ENCODE measurements at places on chromosomes 1 and 21.

- DNase-seq, result peak; percentile 63
Measured at GRCh38 chr1:206000641-206001339, 2.4 kb downstream of the RAB7B start.

GRCh38 chr21:31720330-31720729, 11.6 kb downstream of the SCAF4 start:
- no peak for DNase-seq

DNA sequence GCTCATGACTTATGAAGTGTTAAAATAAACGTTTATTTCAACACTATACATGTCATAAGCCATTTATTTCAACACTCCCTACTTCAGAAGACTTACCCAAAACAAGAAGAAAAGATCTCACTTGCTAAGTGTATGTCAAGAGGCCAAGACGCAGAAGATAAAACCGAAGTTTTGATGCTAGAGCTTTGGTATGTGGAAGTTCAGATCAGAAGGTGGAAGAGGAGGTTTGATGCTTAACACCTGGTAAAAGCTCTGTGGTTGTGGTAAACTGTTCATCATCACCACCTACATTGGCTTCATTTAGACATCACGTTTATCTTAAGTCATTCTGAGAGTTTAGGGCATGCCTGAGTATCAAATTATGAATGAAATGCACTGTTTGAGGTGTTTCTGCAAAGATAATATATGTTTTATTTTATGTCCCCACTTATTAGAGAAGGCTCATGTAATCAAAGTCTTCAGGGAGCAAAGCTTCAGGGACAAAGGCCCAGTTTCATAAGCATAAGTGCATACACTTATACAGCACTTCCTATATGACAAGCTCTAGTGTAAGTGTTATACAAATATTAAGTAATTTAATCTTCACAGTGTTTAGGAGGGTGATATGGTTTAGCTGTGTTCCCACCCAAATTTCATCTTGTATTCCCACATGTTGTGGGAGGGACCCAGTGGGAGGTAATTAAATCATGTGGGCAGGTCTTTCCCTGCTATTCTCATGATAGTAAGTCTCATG, 533.3 kb downstream of the PTBP2 start:
- no peak for DNase-seq

GRCh38 chr1:177122461-177123251, 41.9 kb downstream of the ASTN1 start:
- DNase-seq, result no peak

DNA sequence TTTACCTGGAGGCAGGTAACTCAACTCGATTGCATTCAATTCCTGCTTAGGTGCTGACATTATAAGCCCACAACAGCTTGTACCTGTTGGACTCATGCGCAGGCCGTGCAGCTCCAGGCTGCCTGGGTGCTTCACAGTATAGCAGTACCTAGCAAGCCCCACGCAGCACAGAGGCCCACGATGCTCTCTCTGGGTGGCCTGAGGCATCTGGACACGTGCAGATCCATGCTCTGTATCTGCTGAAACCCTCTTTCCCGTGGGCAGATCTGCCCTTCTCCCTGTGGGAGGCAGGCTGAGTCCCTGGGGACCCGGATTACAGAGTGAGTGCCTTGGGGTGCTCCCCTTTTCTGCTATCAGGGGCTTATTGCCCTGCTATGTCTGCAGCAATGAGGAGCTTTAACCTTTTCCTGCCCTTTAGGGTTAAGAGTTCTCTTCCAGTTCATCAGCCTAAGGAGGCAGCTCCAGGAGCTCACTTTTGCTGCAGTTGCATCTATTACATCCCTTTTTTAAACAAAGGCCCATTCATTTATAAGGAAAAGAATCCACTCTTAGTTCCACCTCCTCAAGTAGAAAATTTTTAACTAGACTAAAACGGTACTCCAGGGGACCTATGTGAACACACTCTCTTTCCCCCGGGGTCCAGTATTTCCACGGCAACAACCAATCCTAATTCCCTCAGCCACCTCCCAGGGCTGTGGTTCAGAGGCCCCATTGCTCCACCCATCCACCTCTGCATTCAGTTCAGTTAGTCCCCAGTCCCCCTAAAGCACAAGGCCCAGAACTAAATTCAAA, 19.3 kb downstream of the ITPKB start:
- no peak for DNase-seq

GRCh38 chr1:16618719-16619118, 5.4 kb upstream of the NBPF1 start:
- peak; percentile 9 for DNase-seq

GRCh38 chr1:211259638-211260126, 516 bp downstream of the RCOR3 start:
- peak; percentile 78 for DNase-seq

GRCh38 chr1:2802421-2802961, 998 bp upstream of the TTC34 start:
- peak; percentile 1 for DNase-seq

DNA sequence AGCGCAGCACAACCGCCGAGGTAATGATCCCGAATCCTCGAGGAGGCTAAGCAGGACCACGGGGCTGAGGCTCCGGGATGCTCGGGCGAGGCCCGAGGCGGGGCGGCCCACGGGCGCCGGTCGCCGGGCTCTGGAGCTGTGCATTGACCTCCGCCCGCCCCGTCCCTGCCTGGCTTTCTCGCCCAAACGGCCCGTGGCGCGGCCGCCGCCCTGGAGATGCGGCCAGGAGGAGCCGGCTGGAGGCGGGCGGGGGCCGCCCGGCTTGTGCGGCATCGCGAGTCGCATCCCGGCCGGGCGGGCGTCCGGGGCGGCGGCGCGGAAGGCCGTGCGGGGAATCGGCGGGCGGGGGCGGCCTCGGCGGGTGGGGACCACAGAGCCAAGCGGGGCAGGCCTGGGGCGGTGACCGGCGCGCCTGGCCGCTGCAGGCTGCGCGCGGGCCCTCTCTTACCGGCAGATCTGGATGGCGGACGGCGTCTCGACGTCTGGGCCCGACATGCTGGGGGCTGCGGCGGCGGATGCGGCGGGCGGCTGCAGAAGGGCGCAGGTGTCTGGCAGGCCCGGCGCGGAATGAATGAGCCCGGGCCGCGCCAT, 663 bp downstream of the ACOT7 start:
- no peak for DNase-seq

GRCh38 chr1:156247460-156248322, at the start of gene PAQR6:
TSS of gene PAQR6 (minus strand) at chr1:156248056. CDS start at chr1:156246731, 1,325 bp downstream.
- no peak for DNase-seq

GRCh38 chr1:40411294-40411693, 37.8 kb downstream of the SMAP2 start:
- no peak for DNase-seq

DNA sequence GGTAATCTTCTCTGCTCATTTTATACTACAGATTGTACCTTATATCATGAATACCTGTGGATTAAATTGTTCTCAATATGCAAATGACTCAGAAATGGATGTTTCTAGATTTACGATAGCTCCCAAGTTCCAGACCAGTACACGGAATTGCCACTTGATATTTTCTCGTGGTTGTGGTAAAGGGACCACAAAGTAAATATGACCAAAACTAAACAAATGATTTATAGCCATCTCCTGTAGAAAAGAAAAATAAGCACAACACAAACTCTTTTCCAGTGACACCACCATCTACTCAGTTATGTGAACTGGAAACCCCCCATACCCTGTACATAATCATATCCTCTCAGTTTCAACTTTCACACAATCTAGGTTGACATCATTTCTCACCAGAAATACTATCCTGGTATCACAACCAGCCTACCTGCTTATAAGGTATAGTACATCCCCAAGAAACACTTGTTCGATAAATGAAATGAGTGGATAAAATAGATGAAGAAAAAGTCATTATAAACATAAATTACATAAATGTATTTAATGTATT, 172.3 kb downstream of the ADGRL4 start:
- no peak for DNase-seq

- DNase-seq, result no peak
Measured at GRCh38 chr1:10339815-10340214, 59.0 kb upstream of the PGD start.

GRCh38 chr1:69528376-69528775, 39.3 kb upstream of the LRRC7 start:
- DNase-seq, result no peak

GRCh38 chr21:25507522-25507921, 99.8 kb downstream of the MRPL39 start:
- DNase-seq, result peak; percentile 42

- DNase-seq, result no peak
Measured at GRCh38 chr21:38474124-38474523, 24.2 kb downstream of the ERG start.

GRCh38 chr21:16538936-16539440, 809.2 kb downstream of the USP25 start:
- no peak for DNase-seq

DNA sequence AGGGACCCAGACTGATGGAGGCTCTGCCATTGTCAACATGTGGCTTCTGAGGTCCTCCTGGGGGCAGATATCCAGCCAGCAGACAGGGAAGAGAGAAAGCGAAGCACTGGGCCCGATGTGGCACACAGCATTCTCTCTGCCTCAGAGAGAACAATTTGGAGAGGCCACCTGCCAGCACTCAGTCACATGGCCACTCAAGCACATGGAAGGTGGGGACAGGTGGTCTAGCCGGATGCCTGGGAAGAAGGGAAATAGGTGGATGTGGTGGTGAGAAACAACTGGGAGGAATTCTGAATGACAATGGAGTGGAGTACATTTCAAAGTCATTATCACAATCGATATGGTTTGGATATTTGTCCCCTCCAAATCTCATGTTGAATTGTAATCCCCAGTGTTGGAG, 109.0 kb downstream of the UBE2U start:
- no peak for DNase-seq

- DNase-seq, result no peak
Measured at GRCh38 chr1:207890136-207890738, 20.7 kb downstream of the CD34 start.

GRCh38 chr1:101709721-101710120, 287.0 kb downstream of the OLFM3 start:
- DNase-seq, result no peak

GRCh38 chr1:241765390-241765789, 82.6 kb upstream of the EXO1 start:
- DNase-seq, result no peak

DNA sequence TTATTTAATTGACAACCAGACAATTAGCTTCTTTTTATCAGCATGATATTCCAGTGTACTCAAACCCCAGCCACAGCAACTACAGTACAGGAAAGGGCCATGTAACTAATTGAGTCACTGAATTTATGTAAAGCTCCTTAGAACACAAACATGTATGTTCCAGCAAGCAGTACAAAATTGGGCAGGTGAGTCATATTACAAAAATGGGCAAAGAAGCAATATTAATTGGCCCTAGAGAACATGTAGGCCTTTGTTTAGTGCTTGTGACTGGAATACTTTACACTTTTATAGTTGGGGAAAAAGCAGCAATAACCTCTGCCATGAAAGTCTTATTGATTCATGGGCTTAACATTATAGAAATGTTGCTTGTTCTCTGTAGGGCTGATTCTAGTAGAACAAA, 31.8 kb downstream of the CLEC20A start:
- no peak for DNase-seq

GRCh38 chr1:27602462-27603308, 1.3 kb downstream of the AHDC1 start:
- DNase-seq, result peak; percentile 63

DNA sequence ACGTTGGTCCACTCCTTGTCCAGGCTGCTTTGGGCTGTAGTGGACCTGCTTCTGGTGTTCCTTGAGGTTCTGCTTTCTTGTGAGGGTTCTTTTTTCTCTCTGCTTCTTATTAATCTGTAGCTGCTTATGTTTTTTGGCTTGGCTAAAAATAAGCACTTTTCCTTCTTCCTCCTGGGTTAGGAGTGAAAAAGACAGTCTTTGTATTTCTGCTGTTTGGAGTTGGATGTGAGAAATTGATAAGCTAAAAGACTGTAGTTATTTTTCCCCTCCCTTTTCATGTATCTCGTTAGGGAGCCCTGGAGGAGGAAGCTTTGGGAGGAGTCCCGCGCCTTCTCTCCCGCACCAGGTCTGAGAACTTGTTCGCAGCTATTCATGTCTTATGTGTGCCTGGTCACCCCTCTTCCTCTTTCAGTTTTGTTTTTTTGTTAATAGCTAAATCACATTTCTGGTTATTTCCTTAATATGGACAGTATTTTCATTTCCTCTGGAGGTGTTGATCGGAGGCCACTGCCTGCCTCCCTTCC, 79.0 kb downstream of the GALNT2 start:
- no peak for DNase-seq

GRCh38 chr1:74328851-74329250, 93.7 kb downstream of the TNNI3K start:
- DNase-seq, result no peak

GRCh38 chr1:165647517-165647916, 16.5 kb downstream of the MGST3 start:
- no peak for DNase-seq

DNA sequence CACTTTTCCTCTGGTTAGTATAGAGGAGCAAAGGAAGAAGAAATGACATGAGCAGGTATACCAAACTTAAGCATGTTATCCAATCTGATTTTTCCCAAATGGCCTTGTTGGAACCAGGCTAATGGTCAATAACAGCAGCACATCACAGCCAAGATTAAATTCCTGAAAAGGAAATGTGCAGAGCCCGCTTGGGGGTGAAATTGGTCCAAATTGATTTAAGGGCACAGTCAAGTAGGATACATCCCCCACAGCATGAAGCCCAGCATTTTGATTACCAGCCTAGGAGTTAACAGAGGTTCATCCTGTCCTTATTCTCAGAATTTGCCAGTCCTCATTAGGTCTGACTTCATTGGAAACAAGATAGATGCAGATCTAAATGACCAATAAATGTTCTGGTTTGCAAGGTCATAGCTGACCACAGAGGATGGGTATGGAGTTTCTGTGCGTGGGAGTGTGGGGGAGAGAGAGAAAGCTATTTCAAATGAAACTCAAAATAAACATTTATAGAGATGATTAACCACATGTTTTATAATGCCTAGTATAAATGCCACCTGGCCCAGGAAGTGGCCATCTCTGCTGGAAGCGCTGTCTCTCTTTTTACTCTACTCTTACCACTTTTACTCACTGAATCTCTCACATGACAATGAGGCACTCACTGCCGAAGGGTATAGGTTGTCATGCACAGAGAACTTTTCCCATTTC, 38.7 kb downstream of the RGS5 start:
- DNase-seq, result no peak

GRCh38 chr1:23449306-23449705, 24.8 kb upstream of the TCEA3 start:
- DNase-seq, result no peak

- no peak for DNase-seq
Measured at GRCh38 chr1:187948170-187948794, 1119.5 kb downstream of the PLA2G4A start.
